Activated T-cell treated with anti-CD3 and anti-CD28 coated beads for 1 hour (primary cell): ENCODE measurements at places on chromosomes 13 and 19.

GRCh38 chr19:42249149-42249750 is 5.7 kb downstream of the ERF start:
- DNase-seq = no peak

- DNase-seq = no peak
Measured at GRCh38 chr13:99403458-99403971, 96.3 kb upstream of the GPR183 start.

GRCh38 chr13:74052402-74052928 is 81.7 kb downstream of the KLF12 start:
- DNase-seq = no peak

DNA sequence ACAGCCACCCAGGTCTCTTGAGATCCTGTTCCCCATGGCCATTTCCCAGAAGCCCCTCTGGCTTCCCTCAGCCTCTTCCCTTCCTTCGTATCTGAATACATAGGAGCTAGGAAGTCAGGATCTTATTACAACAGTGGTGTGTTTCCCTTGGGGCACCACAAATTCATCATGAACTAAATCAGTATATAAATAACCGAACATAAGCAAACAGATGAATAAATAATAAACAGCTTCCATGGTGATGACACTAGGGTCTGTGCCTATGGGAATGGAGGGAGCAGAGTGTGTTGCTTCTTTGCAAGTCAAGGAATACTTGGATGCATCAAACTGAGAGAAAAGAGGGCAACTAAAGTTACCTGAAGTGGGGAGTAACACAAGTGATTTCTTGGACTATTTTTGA is 527.6 kb downstream of the LMO7 start:
- DNase-seq = no peak

DNA sequence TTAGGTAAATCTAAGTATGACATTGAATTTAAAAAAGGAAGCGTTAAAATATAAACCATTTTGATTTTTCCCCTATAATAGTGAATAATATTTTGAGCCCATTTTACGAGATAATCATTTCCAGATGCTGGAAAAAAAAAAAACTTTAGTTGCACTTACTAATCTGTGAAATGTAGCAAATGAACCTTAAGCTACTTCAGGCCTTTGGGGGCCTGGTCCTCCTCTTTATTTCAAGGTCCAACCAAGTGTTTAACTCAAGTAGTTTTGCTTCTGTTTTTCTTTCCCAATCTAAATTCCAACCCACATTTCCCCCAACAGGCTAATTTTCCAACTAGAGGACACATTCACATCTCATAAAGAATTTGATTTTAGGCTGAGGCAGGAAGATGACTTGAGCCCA is 101.2 kb downstream of the TNFRSF19 start:
- DNase-seq = no peak

GRCh38 chr13:48234566-48235340 is 1.7 kb downstream of the ITM2B start:
- no peak for DNase-seq

GRCh38 chr19:58084596-58085347 is 13.3 kb downstream of the ZSCAN18 start:
- no peak for DNase-seq

- DNase-seq = no peak
Measured at GRCh38 chr13:77521194-77521593, 14.3 kb upstream of the SCEL start.

DNA sequence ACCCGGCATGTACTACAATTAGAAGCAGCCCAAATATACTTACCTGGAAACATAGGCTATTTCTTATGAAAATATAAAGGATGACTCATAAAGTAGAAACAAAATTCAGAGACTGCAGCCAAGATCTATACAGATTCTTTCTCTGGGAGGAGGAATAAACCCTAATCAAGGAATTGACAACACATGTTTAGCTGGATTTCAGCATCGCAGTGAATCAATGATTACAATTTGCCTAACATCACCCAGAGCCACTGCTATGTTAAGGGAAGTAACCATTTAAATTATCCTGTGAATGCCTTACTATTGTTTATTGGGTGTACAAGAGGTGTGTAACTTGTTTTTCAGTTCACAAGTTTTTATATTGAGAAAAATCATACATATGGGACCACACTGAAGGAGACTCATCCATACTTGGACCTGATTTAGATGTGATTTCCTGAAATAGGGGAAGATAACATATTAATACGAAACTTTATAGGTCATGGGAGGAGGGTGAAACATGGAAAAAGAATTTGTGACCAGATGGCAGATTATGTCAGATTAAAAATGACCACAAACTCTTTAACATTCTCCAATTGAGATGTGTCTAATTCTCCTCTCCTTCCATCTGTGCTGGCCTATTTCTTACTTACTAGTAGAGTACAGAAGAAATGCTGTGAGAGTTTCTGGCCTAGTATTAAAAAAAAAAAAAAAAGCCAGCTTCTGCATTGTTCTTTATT is 1168.4 kb downstream of the SLITRK1 start:
- no peak for DNase-seq
